ENCODE measurements at places on chromosomes 7 and 10.

DNA sequence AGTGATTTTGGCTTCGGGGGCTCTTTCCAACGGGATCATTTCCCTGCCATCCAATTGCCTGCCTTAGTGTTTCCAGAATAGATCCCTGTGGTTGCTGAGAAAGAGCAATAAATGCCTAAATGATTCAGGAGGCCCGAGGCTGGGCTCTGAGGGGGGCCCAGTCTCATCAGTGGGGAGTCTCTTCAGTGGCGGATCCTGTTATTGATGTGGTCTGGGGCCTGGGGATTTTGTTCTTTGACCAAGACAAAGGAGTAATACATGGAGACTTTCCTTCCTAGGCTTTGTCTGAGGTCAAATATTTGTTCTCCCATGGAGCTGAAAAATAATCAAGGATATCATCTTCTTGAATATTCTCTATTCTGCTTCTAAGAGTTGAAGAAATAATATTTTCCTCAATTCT, 40.8 kb downstream of the TAS2R41 start:
- DNase-seq = no peak

GRCh38 chr7:42527004-42527403, 290.0 kb upstream of the GLI3 start:
- no peak for DNase-seq

- DNase-seq = no peak
Measured at GRCh38 chr10:93069245-93069561, 4.5 kb upstream of the CYP26A1 start.

DNA sequence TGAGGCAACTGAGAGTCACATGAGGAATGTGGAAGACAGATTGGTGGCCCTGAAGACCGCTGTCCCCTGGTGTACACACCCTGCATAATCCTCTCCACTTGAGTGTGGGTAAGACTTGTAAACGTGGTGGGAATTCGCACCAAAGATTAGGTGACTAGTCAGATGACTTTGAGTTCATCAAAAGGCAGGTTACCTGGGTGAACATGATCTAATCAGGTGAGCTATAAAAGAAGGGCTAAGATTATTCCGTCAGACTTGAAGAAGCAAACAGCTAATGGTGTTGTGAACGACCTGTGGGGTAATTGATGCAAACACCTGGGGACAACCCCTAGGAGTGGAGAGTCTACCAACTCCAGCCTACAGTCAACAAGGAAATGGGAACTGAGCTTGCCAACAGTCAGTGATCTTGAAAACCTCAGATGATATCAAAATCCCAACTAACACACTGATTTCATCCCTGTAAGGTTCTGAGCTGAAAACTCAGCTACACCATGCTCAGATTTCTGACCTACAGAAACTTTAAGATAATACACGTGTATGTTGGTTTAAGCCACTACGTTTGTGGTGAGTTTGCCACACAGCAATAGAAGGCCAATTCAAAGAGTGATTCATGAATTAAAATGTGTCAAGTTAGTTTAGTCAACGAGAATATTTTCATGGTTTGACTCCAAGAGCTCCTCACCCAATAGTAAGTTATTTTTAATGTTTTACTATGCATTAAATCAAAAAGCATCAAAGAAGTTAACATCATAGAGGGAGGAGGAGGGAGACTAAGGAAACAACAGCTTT, 16.7 kb downstream of the PRTFDC1 start:
- no peak for DNase-seq

GRCh38 chr7:158097106-158097452, 490.5 kb downstream of the PTPRN2 start:
- DNase-seq = no peak

DNA sequence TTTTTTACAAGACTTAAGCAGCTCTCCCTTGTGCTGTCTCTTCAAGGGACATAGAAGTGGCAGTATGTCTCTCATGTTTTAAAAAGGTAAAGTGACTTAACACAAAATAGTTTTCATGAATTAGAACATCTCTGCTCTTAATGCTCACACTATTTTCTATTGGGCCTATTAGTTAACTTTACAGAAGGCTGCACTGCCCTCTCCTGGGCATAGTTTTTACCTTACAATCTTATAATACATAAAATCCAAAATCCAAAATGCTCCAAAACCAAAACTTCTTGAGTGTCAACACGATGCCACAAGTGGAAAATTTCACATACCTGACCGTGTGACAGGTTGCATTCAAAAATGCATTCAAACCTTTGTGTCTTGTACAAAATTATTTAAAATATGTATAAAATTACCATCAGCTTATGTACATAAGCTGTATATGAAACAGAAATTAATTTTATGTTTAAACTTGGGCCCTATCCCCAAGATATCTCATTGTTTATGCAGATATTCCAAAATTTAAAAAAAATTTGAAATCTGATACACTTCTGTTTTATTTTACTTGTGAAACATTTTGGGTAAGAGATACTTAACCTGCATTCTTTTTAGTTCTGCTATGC, 25.8 kb downstream of the TES start:
- DNase-seq = peak; percentile 58

DNA sequence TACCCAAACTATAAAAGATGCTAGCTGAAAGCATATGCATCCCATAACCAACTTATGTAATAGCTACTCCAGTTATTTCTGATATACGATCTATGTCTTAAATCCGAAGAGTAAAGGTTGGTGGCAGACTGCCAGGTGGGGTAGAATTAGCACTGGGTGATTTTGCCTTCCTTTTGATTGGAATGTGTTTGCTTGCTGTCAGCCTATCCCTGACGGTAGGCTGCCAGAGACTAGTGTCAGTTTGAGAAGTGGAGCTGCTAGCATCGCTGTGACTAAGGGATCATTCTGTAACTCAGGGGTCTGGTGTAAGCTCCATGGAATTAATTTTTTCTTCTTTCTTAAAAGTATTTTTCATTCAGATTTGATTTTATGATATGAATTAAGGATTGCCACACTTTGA, 9.5 kb upstream of the SEM1 start:
- no peak for DNase-seq
